ENCODE measurements at places on chromosomes 2 and 18.

- DNase-seq, result no peak
Measured at GRCh38 chr2:233235977-233236376, 15.5 kb upstream of the ATG16L1 start.

DNA sequence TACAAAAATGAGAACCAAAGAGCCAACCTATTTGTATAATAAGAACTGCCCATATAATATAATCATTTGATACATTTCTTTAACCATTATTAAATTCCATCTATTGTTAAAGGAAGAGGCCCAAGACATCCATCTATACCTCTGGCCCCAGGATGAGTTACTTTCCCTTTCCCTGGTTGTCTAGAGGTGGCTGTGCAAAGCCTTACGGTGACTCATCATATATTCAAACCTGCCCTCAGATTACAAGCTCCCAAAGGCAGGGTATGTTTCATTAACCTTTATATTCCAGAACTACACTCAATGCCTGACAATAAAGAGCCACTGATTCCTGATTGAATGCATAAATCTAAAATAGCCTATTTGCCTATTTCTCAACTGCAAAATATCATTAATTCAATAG, 105.8 kb upstream of the PID1 start:
- no peak for DNase-seq

- DNase-seq, result no peak
Measured at GRCh38 chr2:198371921-198372543, 567.6 kb downstream of the PLCL1 start.

DNA sequence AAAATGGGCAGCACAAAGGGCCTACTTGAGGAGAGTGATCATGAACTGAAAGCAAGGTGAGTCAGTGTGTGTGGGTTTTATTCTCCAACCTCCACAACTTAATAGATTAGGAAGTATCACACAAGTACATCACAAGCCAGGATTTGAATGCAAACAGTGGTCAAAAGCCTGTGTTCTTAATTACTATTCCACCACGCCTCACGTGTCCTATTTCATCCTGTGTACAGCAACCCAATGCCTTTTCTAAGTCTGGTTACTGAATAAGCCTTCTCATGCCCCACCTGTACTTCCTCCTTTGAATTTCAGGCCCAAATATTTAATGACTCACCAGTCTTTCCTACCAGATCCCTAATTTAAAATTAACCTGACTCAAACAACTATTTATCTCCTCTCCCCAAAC, 755.7 kb upstream of the SLC8A1 start:
- DNase-seq, result no peak

GRCh38 chr2:136124805-136125204, 6.9 kb upstream of the CXCR4 start:
- no peak for DNase-seq

- DNase-seq, result no peak
Measured at GRCh38 chr2:100759901-100760300, 60.0 kb upstream of the NPAS2 start.

DNA sequence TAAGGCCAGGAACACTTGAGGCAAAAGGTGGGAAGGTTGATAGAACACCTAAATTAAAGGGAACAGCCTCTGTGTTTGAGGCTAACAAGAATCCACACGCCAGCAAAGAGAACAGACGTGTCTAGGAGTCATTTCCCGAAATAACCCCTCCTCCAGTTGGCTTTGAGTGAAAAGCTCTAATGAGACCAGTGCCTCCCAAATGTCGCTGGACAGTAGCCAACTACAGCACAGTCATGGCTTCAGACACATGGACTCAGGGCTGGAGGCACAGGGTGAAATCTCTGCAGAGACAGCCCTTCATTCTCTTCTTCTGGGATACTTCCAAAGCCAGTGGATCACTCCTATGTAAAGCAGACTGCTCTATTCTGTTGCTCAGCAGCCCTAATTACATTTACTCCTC, 49.6 kb downstream of the SOWAHC start:
- no peak for DNase-seq

DNA sequence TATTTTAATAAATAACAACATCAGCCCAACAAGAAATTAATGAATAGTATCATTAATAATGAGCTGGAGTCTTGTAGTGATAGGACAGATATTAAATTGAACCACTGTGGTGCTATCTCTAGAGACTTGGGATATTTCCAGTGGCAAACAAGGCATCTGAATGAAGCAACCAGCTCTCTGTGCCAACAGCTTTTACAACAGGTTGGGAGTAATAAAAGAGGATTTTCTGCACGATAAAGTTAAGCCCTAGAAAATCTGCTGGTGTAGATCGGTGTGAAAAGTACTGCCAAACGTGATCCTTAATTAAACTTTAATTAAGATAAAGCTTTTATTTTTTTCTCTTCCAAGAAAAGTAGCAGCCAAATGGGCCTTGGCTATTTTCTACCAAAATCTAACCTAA, 385.5 kb downstream of the NR4A2 start:
- no peak for DNase-seq

DNA sequence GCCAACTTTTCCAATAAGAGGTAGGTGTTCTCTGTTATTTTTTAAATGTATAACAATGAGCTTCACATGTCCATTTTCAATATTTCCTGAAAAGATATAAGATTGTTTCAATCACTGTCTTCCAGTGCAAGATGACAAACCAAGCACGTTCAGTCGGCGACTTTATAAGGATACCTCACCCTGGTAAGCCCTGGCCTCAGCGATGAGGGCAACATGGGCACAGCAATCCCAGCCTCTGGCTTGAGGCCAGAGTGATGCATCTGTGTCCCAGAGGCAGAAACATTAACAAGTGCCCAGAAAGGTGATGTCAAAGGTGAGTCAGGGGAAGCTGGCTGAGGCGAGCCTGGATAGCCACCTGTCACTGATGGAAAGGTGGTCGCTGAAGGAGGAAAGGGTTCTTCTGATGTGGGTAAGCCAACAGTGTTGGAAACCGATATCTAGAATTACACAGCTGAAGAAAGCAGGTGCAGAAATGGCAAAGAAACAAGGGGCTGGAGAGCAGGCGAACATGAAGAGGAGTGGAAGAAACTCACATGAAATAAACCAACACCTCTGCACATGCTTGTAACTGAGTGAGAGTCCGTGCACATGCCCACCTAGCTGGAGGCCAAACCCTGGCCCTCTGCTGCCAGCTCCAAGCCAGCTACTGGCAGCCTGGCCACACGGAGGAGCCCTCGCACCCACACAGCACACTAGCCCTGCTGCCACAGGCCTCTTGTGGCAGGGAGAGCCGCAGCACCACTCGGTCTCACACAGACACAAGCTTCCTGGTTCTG, 65.5 kb downstream of the FBXO15 start:
- DNase-seq, result peak; percentile 84

- no peak for DNase-seq
Measured at GRCh38 chr2:20930928-20931327, 108.0 kb upstream of the LDAH start.

- DNase-seq, result no peak
Measured at GRCh38 chr2:42116195-42117181, 52.7 kb upstream of the EML4 start.

DNA sequence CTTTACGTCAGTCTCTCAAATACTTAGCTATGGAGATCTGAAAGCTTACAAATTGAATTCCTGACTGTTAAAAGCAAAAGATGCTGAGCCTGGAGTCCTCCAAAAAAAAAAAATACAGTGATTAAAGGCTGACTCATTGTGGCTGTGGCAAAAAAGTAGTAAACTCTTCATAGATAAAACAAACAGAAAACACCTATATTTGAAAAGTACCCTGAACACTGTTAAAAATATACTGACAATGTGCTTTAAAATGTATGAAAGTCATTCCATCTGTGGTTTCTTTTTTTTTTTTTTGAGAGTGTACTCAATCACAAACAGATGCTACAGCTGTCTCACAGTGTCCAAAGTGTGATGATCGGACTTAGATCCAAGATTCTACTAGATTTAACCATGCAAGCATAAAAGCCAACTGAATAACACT, 267.6 kb upstream of the CYP26B1 start:
- DNase-seq, result no peak

GRCh38 chr2:1026141-1026540, 75.5 kb downstream of the SNTG2 start:
- no peak for DNase-seq

GRCh38 chr2:221377597-221377996, 194.5 kb downstream of the EPHA4 start:
- no peak for DNase-seq

DNA sequence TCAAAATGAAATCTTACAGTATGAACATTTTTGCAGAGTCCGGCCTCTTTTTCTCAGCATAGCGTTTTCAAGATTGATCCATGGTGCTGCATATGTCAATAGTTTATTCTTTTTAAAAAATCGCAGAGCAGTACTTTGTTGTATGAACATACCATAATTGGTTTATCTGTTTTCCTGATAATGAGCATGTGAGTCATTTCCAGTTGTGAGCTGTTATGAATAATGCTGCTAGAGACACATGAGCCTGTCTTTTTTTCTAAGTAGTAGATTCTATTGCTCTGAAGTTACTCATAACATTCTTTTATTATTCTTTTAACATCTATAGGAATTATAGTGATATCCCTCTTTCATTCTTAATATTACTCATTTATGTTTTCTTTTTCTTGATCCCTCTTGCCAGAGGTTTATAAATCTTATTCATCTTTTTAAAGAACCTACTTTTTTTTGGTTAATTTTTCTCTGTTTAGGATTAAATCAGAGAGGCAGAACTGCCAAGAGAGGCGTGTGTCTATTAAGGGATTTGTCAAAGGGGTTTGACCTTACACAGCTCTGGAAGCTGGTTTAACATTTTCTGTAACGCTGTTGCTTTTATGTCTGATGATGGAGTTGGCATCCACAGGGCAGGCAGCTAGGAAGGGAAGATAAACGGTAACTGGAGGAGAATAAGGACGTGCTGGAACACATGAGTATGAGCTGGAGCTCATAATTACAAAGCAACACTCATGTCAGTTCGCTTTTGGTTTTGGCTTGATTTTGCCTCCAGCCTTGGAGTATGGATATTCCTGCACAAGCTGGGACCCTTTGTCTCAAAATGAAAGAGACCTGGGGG, 47.4 kb downstream of the MGAT5 start:
- no peak for DNase-seq

DNA sequence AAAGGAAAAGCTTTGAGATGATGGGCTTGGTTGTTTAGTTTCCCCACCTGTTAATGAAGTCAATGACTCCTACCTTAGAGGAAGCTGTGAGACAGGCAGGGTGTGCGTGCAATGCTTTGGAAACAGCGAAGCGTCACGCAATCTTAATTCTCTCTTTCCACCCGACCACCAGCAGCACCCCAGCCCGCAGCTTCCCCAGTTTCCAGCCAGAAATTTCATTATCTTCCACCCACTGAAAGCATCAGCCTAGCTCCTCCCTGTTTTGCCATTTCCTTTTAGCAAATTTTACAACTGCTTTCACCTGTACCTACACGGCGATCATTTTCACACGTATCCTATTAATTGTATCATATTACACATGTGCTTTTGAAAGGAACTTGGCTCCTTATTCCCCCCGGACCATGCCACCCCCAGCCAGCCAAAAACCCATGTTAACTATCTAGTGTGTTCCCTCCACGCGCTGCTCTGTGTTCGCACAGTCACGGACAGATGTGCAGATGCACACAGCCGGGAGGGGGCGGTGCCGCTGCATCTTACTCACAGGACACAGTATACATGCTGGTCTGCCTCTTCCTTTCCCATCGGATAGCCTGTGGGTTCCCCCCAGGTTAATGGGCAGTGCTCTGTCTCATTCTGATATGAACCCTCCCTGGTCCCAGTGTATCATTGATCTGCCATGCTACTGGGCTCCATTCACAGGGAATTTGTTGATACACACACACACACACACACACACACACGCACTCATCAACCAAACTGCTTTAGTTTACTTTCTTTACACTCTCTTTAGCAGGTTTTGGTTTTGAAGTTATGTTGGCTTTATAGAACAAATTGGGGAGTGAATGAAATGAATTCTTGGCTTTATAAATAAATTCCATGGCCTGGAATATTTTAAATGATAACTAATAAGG, 22.4 kb downstream of the CYP27C1 start:
- DNase-seq, result peak; percentile 41

GRCh38 chr2:23566241-23567142, 181.5 kb downstream of the KLHL29 start:
- DNase-seq, result peak; percentile 13

- no peak for DNase-seq
Measured at GRCh38 chr2:220962556-220962955, 609.5 kb downstream of the EPHA4 start.

GRCh38 chr2:26816893-26817292, 31.0 kb downstream of the CENPA start:
- DNase-seq, result no peak

DNA sequence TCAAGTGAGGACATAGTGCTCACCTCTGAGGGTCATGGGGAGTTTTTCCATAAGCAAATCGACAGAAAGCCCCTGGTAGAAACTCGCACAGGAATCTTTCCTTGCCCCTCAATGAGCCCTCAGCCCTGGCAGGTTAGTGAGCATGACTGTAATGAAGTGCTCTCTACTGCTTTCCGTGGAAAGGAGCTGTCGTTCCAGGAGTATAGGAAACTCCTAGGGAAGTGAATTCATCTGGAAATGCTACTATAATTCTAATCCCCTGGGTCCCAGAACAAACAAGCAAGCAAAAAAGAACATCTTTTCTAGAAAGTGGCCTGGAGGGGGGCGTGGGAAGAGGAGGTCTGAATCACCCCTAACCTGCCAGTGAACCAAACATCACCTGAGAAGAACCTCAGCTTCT, 18.1 kb downstream of the BCL2L11 start:
- DNase-seq, result no peak

DNA sequence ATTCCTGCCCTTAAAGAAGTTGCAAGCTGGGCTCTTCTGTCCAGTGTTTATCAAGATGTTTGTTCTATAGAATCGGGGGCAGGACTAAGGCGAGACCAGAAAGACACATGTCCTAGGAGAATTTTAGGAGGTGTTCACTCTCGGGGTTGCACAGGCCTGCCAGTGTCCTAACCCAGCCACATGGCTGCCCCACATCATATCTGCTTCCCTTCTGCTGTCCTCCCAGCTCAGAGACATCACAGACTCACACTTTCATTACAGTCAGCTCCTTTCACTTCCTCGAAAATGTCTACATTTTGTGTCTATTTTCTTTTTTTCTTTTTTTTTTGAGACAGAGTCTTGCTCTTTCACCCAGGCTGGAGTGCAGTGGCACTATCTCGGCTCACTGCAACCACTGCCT, 10.7 kb upstream of the MRO start:
- DNase-seq, result no peak

- DNase-seq, result no peak
Measured at GRCh38 chr2:216855605-216856004, 4.3 kb downstream of the TNP1 start.

DNA sequence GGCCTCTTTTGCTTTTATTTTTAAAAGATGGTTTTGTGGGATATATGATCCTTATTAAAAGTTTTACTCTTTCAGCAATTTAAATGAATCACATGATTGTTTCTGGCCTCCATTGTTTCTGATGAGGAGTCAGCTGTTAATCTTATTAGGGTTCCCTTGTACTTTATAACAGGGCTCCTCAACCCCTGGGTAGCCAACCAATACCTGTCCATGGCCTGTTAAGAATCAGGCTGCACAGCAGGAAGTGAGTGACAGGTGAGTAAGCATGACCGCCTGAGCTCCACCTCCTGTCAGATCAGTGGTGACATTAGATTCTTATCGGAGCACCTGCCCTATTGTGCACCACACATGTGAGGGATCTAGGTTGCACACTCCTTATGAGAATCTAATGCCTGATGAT, 45.1 kb upstream of the FAM98A start:
- no peak for DNase-seq

GRCh38 chr2:8671802-8672201, 10.1 kb upstream of the ID2 start:
- no peak for DNase-seq

Measured in CD4-positive, alpha-beta T cell (primary cell).